ENCODE measurements at places on chromosomes 5 and 9.

DNA sequence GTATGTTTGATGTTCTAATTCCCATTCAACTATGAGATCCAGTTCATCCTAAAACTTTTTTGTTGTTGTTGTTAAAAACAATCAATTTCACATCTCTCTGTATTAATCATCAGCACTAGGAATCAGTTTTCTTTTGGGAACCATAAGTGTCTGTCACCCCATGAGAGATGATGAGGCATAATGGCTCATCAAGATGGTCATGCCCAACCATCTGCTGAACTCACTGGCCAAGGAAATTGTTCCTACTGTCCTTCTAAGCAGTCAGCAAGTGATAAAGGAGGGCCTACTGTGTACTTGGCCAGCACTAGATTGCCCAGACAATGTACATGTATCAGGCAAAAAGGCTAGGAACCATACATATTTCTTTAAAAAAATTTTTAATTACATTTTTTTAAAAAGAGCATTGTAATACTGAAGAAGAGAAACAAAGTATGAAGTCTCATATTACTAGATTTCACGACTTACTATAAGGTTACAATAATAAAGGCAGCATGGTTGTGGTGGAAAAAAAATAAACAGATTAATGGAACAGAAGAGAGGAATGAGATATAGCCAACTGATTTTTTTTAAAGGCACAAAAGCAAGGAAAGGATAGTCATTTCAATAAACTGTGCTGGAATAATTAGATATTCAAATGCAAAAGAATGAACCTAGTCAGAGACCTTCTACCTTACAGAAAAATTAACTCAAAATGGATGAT, 458.3 kb downstream of the SPOCK1 start:
- no peak for DNase-seq

DNA sequence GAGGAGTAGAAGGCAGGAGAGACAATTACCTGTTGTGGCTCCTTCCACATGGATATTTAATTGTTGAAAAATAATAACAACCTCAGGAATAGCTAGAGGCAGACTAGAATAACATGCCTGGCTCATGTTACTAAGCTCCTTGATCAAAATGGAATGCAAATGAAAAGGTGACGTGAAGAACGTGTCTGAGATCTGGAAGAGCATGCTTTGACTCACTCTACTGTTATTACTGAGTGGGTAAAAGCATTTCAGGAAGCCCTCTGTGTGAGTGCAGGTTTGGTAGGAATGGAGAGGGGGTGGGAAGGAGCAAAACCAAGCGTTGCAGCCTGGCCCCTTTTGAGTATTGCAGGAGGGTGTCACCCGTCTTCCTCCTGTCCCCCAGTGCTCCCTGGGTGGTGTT, 84.8 kb downstream of the EQTN start:
- DNase-seq, result no peak

DNA sequence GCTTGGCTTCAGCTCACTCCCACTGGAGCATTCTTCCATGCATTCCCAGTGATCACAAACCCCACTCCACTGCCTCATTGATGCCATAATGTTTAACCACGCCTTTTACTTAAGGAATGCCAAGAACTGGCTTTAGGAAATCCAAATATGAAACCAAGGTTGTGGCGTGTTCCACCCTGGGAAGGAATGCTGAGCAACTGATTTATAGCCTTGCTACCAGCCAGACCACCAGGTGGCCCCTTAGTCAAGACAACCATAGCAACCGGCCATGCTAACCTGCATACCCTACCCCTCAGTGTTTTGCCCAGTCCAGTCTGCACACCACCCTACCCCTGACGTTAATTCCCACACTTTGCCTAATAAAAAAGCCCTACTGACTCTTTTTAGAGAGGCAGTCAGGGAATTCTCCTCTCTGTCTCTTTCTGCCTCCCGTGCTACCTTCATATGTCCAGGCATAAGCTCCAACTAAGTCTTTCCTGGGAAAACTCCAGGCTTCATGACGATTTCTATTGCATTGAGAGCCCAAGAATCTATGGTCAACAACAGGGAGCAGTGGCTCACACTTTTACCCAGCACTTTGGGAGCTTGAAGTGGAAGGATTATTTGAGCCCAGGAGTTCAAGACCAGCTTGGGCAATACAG, 27.0 kb upstream of the PRRC2B start:
- no peak for DNase-seq

DNA sequence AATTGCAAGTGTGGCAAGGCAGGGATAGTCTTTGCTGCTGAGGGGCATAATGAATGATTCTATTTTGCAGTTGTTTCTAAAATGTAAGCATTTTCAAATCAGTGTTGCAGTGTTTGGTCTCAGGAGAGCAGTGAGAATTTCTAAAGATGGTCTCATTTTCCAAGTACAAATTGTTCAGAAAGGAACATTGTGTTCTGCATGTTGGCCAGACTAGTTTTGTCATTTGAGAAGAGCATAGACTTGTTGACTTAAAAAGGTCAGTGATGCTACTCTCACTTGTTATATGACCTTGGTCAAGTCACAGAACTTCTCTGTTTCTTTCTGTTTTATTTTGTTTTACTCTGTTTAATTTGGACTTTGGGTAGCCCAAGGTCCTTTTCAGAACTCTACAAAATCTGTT, 344.6 kb downstream of the OSTF1 start:
- DNase-seq, result no peak

All from suppressor macrophage treated with lipopolysaccharide for 1 hour (primary cell).